Fibroblast of skin of back (primary cell): ENCODE measurements at places on chromosomes 12 and 14.

DNA sequence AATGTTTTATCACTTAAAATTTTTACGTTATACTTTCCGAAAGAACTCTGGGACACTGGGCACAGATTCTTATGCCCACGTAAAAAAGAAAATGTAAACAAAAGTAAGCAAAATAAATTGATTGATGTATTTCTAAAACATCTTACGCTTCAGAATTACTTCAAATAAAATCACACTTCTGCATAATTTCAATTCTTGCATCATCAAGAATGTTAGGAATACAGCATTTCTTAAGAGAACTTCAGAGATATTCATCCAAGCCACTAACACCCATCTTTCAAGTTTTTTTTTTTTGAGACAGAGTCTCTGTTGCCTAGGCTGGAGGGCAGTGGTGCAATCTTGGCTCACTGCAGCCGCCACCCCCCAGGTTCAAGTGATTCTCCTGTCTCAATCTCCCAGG is 180.6 kb downstream of the MED13L start:
- no peak for DNase-seq

DNA sequence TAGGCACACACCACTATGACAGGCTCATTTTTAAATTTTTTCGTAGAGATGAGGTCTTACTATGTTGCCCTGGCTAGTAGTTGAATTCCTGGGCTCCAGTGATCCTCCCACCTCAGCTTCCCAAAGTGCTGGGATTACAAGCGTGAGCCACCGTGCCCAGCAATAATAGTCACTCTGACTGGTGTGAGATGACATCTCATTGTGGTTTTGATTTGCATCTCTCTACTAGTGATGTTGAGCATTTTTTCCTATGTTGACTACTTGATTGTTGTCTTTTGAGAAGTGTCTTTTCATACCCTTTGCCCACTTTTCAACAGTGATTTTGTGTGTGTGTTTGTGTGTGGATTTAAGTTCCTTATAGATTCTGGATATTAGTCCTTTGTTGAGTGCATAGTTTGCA is 26.3 kb downstream of the ATP2A2 start:
- no peak for DNase-seq

DNA sequence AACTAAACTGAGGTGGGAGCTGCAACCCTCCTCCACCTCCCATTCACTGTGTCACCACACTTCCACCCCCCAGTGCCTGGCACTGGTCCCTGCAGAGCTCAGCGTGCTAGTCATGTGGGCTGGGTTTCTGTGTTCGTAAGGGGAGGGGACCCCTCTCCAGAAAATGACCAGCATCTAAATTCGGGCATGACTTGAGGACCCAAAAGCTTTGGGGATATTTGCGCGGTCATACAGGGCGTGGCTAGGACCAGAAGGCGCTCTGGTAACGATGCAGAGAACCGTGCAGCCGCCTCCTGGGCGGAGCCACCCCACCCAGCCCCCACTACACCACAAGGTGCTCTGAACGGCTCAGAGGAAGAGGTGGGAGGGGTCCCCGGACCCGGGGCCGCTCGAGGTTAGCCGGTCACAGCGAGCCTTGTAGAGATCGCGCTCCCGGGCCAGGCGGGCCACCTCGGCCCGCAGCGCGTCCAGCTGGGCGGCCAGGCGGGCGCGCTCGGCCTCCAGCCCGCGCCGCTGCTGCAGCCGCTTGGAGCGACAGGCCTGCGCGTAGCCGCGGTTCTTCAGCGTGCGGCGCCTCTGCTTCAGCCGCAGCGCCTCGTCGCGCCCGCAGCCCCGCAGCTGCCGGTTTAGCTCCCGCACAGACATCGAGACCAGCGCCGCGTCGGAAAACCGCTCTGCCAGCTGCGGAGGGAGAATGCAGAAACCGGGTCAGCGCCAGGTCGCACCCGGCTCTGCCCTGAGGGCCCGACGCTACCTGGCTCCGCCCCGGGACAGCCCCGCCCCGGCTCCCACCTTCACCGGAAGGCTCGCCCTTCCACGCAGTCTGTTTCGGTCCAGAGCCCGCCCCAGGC is 9.8 kb downstream of the CPNE6 start:
- peak; percentile 20 for DNase-seq

DNA sequence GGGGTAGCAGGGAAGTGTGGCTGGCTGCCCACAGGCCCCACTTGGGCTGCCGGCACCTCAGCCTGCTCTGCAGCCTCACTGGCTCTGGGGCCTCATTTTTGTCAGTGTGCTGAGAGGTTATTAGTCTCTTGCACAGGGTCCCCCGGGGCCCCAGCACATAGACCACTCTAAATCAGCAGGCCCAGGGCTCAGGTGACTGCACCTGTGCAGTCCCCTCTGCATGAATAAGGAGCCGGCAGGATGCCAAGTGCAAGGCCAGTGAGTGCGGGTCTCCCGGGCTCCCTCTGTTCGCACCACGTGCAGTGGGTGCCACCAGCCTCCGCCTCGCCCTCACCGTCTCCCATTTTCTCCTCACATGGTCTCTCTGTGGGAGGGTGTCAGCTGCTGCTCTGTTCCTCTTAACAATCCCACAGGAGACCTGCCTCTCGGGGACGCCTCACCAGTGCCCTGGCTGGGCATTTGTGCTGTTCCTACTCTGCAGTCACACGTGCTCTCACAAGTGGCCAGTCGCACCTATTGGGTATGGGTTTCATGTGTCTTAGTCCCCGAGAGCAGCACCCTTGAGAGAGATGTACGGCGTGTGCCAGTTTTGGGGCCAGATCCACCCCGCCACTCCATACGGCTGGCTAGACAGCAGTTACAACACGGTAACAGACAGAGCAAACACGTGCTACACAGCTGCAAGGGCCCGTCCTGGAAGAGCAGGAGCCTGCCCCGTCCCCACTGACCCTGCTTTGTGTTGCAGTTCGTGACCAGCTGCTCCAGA is 40.4 kb downstream of the MMAB start:
- no peak for DNase-seq

GRCh38 chr12:12786351-12786705 is 869 bp downstream of the APOLD1 start:
- no peak for DNase-seq

- no peak for DNase-seq
Observed at GRCh38 chr14:95200404-95200803, 43.1 kb upstream of the DICER1 start.

DNA sequence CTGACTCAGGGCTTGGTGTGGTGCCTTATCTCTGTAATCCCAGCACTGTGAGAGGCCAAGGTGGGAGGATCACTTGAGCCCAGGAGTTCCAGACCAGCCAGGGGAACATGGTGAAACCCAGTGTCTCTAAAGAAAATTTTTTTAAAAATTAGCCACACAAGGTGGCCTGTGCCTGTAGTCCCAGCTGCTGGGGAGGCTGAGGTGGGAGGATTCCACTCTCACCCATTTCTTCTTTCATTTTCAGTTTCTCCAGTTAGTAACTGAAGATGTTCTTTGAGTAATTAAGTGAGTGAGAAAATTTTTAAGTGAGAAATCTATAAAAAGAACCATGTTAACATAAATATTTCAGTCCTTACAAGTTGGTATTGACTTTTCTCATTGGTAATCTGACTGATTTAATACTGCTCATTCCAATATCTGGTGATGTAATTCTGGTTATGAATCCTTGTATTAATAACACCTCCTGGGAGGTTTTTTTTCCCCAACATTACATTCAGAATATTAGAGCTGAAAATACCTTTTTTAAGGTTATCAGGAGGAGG is 6.1 kb downstream of the METTL3 start:
- no peak for DNase-seq

- DNase-seq, result no peak
Observed at GRCh38 chr14:23035303-23036144, 824 bp upstream of the PSMB5 start.

DNA sequence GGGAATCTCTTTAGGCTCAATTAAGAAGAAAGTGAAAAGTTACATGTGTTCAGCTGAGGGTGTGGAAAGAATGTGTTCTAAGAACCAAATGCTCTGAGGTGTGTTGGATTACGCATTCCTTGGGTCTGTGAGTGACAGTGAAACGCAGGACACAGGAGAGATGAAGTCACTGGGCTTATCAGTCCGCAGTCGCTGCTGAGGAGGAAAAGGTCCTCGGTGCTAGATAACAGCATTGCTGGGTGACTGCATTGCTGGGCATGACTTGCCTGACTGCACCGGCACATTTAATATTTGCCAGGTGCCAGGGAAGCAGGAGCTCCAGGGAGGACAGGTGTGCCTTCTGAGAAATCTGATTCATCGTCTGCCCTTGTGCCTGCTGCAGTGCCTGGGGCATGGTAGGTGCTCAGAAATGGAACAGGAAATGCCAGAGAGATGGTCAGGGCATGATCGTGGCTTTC is 64.4 kb upstream of the FZD10 start:
- no peak for DNase-seq

DNA sequence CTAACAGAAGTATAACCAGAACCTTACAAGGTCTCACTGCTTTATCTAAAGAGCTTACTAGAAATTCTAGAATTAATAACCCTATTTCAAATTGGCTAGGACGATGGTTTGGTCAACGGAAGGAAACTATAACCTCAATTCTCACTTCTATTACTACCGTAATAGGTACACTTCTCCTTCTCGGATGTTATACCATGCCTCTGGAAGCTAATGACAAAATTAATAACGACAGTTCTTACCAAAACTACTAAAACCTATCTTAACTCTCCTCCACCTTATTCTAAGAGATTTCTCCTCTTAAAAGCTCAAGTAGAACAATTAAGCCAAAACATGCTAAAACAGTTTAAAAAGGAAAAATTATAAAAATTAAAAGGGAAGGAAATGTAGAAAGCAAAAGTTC is 23.7 kb upstream of the UBC start:
- no peak for DNase-seq

DNA sequence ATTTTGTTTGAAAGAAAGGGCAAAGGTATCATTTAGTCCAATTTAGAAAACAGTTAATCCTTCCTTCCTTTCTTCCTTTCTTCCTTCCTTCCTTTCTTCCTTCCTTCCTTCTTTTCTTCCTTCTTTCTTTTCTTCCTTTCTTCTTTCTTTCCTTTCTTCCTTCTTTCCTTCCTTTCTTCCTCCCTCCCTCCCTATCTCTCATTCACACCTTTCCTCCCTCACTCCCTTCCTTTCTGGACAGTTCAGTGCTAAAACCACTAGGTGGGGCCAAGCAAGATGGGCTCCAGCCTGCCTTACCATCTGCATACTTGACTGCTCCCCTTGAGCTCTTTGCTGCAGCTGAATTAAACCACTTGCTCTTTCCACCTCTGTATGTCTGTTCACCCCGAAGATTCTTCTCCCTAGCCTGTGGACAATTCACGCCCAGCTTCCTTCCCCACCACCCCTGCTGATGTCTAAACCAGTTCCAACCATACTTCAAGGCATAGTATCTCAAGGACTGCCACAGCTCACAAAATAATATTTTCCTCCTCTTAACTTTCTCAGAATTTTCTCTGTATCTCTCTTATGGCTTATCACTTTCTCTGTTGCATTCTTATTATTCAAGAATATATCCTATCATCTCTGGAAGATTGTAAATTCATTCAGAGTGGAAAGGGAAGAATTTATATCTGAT is 78.0 kb downstream of the DBX2 start:
- peak; percentile 9 for DNase-seq

- DNase-seq, result no peak
Observed at GRCh38 chr14:65080960-65081747, 21.2 kb downstream of the MAX start.

GRCh38 chr12:21852251-21852650 is 77.7 kb upstream of the KCNJ8 start:
- DNase-seq, result peak; percentile 79

- no peak for DNase-seq
Observed at GRCh38 chr12:33876618-33877017, 145.7 kb upstream of the ALG10 start.

GRCh38 chr12:121499929-121500793 is 80.7 kb downstream of the KDM2B start:
- DNase-seq, result peak; percentile 64

- no peak for DNase-seq
Observed at GRCh38 chr14:68846466-68846865, 53.6 kb upstream of the ZFP36L1 start.

DNA sequence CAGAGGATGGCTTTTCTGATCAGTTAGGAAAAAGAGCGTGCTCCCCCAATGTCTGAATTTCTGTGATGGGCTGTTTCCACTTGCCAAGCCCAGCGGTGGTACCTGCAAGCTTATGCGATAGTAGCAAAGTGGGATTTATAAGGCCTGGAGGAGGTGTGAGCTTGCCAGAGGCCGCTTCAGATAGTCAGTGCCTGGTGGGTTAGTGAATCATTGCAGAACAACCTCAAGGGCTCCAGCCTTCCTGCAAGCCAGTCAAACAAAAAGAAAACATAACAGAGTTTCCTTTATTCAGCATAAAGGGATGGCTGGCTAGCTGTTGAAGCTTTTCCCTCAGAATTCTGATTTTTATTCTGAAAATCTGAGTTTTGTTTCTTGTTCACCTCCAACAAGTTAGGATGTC is 7.6 kb upstream of the BMP4 start:
- DNase-seq, result peak; percentile 56

GRCh38 chr14:91654836-91655235 is 77.0 kb downstream of the CATSPERB start:
- DNase-seq, result no peak

DNA sequence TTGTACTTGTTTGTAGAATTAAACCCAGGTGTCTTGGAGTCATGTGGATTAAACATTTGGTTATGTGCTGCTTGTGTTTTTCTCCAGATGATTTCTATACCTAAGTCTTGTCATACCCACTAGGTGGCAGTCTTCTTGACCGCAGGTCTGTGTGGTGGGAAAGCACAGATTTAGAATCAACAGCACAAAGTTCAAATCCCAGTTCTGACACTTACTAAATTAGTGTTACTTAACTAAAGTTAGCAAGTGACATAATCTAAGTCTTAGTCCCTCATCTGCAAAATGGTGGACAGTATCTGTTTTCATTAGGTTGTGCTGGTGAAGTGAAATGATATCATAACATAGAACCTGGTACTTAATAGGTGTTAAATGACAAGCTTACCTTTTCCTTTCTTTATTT is 151.0 kb upstream of the ARHGAP5 start:
- DNase-seq, result peak; percentile 45

- DNase-seq, result peak; percentile 62
Observed at GRCh38 chr12:18849080-18849479, 111.2 kb downstream of the CAPZA3 start.

DNA sequence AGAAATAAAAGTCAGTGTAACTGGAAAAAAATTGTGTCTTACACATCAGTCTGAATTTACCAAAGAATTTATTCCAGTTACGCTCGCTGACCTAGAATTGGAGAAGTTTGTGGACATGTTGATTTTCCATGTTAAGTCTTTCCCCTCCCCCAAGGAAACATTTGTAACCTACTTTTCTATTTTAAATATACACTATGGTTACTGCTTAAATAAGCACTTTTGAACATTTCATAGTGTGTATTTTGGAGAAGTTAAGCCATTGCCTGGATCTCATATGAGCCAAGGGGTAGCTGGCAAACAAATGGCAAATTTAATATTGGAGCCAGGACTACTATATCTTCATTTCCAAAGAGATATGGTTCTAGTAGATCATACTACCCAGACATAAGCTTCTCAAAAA is 42.9 kb upstream of the NT5DC3 start:
- no peak for DNase-seq

- no peak for DNase-seq
Observed at GRCh38 chr12:104494793-104495158, 38.0 kb downstream of the CHST11 start.
